ENCODE measurements at places on chromosomes 11 and 22. TPM values are rescaled to one million over a fixed set of nuclear protein-coding genes. Genes with fewer than 3 reads are reported as not detected.

GRCh38 chr11:133942577-133942976, 14.2 kb downstream of the IGSF9B start:
- H3K4me3 ChIP-seq = no peak overlapping the region
- H3K27me3 ChIP-seq = peaks cover 2% of the 10 kb centered on the region
- no peak for DNase-seq
- peaks cover 14% of the 10 kb centered on the region for H3K36me3 ChIP-seq
- peaks cover 3% of the 10 kb centered on the region for H3K4me1 ChIP-seq

DNA sequence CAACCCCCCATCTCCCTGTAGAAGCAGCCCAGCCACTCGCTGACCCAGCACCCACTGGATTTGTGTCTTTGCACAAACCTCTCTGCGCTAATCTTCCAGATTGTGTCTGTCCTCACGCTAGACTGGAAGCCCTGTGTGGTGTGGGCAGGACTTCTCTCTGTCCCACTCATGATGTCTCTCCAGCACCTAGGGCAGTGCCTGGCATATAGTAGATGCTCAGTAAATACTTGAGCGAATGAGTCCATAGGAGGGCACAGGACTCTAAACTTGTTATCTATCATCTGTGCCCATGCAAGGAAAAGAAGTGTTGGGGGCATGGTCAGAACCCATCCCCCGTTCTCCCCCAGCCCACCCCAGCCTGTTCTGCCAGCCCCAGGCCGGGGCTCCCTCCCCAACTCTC, 22.9 kb downstream of the RPL3 start:
- H3K27ac ChIP-seq = peak overlapping the region; percentile 95
- H3K4me3 ChIP-seq = no peak overlapping the region
- H3K27me3 ChIP-seq = no peaks in the 10 kb centered on the region
- no peak for DNase-seq
- peaks cover 82% of the 10 kb centered on the region for H3K4me1 ChIP-seq

DNA sequence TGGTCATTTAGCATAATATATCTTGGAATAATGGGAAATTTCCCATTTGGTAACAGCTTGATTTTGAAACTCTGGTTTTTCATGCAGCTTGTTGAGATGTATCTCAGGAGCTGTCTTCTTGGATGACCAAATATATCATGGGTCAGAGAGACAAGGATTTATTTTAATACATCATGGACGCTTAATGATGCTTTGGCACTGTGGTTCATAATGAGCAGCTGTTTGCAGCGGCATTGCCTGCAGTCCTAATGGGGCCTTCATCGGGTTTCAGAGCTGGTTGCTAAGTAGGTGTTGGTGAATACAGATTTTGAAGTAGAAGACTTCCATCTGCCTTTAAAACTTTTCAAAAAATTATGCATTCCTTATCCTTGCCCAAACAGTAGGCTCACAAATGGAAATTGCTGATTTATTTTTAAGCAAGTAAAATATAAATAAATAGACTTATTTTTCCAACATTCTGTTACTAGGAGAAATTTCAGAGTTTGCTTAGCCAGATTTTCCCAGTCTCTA, 389.5 kb upstream of the FAT3 start:
- H3K27me3 ChIP-seq = peaks cover 8% of the 10 kb centered on the region
- H3K36me3 ChIP-seq = no peaks in the 10 kb centered on the region
- H3K4me3 ChIP-seq = no peak overlapping the region
- DNase-seq = no peak
- no peak overlapping the region for H3K27ac ChIP-seq

MAPK11 gene
- 17.7 TPM for total RNA-seq

OR2AG1 gene
- total RNA-seq = not detected

- H3K27ac ChIP-seq = peak overlapping the region; percentile 100
- H3K4me3 ChIP-seq = peak overlapping the region; percentile 84
- no peaks in the 10 kb centered on the region for H3K27me3 ChIP-seq
- peaks cover 83% of the 10 kb centered on the region for H3K4me1 ChIP-seq
- peaks cover 31% of the 10 kb centered on the region for H3K36me3 ChIP-seq
These were observed 590 bp downstream of the NNMT start for GRCh38 chr11:114296605-114297372.

- peaks cover 30% of the 10 kb centered on the region for H3K4me1 ChIP-seq
- H3K27me3 ChIP-seq = peaks cover 27% of the 10 kb centered on the region
- H3K27ac ChIP-seq = no peak overlapping the region
- no peaks in the 10 kb centered on the region for H3K36me3 ChIP-seq
- peak; percentile 56 for DNase-seq
These were observed 10.3 kb downstream of the USH1C start for GRCh38 chr11:17533778-17534415.

Data from chondrocyte (in vitro differentiated cells).